ENCODE measurements at places on chromosomes 7 and 10.

- no peak for DNase-seq
Measured at GRCh38 chr7:94875201-94875600, 32.2 kb upstream of the PPP1R9A start.

DNA sequence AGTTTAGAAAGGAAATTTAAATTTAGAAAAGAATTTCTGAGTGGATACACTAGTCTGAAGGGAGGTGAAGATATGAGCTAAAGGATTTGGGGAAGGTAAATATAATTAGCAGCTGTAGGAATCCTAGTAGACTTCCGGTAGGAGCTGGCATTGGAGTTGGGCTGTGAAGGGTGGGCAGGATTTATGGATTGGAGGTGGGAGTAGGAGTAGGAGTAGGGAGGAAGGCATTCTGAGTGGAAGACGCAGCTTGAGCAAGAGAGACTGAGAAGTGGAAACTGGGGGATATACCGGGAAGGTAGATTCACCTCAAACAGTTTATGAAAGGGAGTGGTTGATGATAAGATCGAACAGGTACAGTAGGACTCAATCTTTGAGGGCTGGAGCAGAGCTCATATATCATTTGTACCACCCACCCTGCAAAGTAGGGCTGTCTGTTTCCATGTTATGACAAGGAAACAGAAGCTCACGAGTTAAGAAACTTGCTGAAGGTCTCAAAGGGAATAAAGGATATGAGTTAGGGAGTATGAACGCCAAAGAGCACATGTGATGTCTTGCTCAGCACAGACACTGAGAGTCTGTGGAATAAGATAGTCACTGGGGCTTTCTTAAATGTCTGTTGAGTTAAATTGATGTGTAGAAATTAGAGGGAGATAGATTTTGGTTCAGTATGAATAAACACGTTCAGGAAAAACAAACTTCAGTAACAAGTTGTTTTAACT lies 81.6 kb downstream of the RPS24 start:
- DNase-seq, result no peak

- no peak for DNase-seq
Measured at GRCh38 chr10:94307046-94307615, 55.6 kb downstream of the NOC3L start.

DNA sequence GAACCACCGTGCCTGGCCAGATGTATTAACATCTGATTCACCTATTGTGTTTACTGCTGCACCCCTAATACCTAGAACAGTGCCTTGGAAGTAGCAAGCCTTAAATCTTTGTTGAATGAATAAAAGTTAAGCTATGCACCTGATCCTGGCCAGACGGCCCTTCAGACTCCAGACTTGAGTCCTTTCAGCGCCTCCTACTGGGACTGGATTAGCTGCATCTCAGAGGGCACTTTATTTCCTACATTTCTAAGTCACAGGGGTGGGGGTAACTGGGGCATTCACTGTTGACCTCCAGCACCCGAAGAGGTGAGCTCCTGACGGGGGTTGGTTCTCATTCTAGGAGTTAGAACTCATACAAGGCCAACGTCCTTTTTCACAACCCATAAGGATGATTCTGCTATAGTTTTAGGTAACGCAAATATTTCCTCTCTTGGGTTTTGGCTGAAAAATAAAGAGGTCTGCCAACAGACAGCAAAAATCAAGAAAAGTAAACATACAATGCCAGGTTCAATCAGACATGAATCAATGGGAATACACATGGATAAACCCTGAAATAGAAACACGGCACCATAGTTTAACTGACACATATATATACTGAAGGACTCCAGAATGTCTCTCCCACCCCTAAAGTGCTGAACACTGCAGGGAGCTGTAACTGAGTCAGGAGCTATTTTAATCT lies 48.0 kb upstream of the DLG5 start:
- no peak for DNase-seq

DNA sequence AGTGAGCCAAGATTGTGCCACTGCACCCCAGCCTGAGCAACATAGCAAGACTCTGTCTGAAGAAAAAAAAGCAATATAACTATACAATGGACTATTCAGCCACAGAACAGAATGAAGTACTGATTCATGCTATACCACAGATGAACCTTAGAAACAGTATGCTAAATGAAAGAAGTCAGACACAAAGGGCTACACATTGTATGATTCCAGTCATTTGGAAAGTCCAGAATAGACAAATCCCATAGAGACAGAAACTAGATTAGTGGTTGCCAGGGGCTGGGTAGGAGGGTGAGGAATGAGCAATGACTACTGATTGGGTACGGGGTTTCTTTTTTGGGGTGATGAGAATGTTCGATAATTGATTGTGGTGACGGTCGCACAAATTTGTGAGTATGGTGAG lies 9.6 kb upstream of the CFAP70 start:
- no peak for DNase-seq

DNA sequence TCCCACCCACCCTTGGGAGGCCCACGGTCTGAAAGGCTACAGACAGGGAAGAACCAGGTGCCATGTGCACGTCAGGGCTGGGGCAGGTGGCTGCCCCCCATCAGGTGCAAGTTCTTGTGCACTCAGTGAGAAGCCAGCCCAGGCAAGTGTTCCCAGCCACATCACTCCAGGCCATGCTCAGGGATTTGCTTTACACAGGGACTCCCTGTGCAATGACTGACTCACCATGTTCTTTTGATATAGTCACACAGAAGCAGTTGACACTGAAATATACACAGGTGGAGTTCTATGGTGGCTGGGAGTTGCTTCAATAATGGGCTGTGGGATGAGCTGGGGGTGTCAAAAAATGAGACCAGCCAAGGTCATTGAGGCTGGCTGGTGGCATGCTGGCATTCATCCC lies 8.0 kb upstream of the CHST15 start:
- no peak for DNase-seq

DNA sequence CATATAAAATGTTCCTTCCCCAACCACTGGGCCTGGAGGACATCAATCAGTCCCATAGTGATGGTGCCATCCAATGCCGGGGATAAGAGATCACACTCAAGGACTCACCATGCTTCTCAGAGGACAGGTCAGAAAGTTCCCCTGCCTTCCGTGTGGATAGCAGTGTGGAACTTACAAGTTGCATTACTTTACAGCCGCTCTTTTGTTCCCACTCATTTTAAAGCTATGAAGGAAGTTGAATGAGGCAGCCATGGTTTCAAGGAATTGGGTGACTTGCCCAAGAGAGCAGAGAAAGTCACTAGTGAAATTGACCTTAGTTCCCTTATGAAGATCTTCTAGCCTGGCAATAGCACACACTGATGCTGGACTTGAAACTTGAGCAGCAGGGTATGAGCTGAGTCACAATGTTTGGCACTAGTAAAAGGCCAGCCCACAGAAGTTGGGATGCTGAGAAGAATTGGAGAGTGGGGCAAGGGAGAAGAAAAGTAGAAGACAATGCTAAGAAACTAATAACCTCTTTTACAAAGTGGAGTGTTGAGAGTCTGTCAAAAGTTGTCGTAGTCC lies 78.7 kb downstream of the CXCL12 start:
- no peak for DNase-seq

DNA sequence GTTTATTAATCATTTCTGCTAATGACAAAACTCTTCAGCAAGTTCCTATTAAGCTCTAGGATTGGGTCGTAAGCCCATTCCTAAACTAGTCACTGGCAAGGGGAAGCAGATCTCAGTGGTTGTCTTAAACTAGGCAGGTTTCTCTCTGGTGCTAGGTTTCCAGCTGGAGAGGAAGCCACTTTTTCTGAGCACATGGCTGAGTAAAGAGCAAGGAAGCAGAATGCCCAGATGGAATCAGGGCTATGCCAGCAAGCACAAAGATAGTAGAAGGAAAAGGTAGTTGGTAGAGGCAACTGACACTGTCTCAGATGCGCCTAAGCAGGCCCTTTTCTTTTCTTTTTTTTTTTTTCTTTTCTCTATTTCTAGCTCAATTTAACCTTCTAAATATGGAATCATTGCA lies 224.9 kb downstream of the EXOC4 start:
- DNase-seq, result no peak

GRCh38 chr7:84823530-84823929 lies 363.3 kb downstream of the SEMA3D start:
- no peak for DNase-seq

DNA sequence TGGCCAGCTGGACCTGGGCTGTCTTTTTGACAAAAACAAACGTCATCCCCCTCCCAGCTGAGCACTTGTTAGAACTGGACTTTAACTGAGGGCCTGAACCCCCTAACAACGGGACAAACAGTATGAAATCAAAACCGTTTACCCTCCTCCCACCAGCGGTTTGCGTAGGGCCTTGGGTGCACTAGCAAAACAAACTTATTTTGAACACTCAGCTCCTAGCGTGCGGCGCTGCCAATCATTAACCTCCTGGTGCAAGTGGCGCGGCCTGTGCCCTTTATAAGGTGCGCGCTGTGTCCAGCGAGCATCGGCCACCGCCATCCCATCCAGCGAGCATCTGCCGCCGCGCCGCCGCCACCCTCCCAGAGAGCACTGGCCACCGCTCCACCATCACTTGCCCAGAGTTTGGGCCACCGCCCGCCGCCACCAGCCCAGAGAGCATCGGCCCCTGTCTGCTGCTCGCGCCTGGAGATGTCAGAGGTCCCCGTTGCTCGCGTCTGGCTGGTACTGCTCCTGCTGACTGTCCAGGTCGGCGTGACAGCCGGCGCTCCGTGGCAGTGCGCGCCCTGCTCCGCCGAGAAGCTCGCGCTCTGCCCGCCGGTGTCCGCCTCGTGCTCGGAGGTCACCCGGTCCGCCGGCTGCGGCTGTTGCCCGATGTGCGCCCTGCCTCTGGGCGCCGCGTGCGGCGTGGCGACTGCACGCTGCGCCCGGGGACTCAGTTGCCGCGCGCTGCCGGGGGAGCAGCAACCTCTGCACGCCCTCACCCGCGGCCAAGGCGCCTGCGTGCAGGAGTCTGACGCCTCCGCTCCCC lies at the start of gene IGFBP1:
Gene IGFBP1 (plus strand): TSS at position 304 of the 808 bp plus-strand sequence. CDS start 165 bp downstream, at position 469.
- DNase-seq, result no peak

DNA sequence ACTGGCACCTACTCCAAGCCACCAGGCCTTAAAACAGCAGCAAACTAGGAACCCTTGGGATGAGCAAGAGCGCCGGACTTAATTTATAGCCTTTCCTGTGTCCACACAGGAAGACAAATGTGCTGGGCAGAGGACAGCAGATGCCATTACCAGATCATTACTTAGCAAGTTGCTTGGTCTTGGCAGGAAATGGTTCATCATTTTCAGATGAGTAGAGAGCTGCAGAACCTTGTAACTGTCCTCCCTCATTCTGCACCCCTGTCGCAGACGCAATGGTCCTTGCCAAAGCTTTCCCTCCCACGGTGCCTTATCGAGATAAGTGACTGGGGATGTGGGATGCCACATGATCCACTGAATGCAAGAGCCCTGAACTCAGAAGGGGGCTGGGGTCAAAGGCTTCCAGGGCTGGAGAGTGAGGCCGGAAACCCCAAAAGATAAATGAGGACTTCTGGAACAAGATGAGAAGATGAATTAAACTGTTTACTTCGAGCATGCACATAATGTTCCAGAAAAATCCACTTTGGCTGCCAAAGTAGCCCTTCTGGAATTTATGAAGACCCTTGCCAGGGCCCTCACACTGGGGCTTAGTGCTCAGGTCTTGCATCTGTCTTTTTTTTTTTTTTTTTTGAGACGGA lies 145.6 kb upstream of the ZNF32 start:
- no peak for DNase-seq

GRCh38 chr10:36591436-36591835 lies 534.0 kb upstream of the ANKRD30A start:
- no peak for DNase-seq

DNA sequence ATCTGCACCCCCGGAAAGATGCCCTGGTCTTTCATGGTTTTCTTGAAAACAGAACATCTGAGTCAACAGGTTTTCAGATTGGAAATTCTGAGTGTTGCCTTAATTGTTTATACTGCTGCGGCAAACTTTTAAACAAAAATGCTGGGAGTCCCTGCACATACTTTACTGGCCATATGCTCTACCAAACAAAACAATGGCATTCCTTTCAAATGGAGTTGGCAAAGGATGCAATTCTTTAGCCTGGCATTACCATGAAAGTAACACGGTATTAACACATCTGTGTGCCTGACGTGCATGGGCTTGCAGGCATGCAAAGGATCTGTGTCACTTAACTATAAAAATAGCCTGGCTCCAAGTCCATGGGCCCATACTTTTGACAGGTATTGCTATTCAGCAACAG lies 4.2 kb downstream of the INHBA start:
- DNase-seq, result no peak

GRCh38 chr10:13184730-13185514 lies 23.6 kb downstream of the MCM10 start:
- no peak for DNase-seq

DNA sequence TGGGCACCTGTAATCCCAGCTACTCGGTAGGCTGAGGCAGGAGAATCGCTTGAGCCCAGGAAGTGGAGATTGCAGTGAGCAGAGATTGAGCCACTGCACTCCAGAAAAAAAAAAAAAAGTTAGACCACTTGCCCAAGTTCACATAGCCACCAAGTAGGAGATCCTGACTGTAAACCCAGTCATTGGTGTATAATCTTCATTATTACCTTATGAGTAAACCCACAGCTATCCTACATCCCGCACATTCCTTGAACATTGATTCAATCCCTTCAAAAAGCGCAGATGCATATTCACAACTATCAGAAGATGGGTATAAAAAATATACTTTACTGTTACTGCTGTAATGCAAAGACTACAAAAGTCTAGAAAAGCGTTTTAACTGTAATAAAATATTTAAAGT lies 512.9 kb downstream of the SUGCT start:
- no peak for DNase-seq

DNA sequence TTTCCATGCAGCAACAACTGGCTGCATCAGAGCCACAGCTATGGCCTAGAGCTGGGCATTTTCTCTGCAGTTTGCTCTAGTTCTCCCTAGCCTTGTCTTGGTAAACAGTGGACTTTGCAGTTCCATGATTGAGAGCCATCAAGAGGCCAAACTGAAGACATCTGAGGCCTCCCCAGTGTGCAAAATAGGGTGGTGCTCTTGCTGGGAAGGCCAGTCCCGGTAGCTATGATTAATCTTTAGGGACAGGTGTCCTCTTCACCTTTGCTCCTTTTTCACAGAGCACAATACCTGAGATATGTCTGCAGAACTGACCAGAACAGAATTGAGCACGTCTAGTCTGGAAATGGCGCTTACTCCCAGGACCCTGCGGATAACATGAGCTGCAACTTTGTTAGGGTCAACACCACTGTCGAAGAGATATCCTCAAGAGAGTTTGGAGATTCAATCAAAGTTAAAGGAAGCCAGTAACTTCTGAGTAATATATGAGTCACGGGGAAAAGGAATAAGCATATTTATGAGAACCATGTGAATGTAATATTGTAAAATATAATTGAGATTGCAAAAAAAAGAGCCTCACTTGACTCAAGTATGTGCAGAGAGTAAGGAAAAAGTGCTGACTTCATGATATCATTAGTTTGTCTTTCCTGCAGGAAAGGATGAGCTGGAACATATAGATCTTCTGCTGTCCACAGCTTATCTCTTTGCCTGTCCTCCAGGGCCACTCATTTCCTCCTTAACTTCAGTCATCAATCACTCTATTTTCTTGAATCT lies 76.7 kb downstream of the ANK3 start:
- no peak for DNase-seq

GRCh38 chr7:116518961-116519360 lies 5.9 kb upstream of the CAV1 start:
- no peak for DNase-seq

GRCh38 chr7:101173752-101174244 lies 6.3 kb downstream of the NAT16 start:
- DNase-seq, result no peak

GRCh38 chr7:135454060-135454459 lies 55.8 kb downstream of the CNOT4 start:
- no peak for DNase-seq

- DNase-seq, result peak; percentile 92
Measured at GRCh38 chr10:101041252-101041761, 10.3 kb downstream of the SFXN3 start.

GRCh38 chr10:68222391-68222790 lies 9.5 kb downstream of the ATOH7 start:
- DNase-seq, result no peak

Measured in ascending aorta (tissue), 2 donors.